ENCODE measurements at places on chromosomes 6 and 20.

DNA sequence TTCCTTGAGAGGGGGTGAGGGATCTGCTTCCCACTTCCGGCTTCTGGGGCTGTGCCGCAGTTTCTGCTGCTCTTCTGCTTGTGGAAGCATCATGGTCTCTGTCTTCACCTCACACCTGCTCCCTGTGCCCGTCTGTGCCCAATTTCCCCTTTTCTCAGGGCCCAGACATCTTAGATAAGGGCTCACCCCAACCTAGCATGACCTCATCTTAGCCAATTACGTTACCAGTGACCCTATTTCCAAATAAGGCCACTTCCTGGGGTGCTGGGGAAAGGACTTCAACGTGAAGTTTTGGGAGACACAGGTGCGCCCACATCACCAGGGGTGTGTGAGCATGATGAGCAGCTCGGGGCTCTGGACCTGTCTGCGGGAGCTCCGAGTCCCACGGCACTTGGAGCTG, 20.7 kb upstream of the RBBP8NL start:
- DNase-seq: no peak

DNA sequence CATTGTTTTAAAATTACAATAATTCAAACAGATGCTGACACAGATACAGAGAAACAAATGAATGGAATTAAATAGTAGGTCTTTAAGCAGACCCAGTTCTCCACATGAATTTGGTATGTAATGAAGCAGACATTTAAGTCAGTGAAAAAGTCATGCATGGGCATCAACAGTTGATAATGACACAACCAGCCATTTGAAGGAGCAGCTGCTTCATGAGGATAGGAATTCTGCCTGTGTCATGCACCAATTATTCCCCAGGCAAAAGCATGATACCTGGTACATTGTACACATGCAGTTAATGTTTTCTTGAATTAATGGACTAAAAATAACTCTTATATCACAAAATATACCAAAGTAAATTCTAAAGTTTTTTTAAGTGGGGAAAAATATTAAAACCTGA, 11.2 kb upstream of the HEY2 start:
- DNase-seq: no peak

DNA sequence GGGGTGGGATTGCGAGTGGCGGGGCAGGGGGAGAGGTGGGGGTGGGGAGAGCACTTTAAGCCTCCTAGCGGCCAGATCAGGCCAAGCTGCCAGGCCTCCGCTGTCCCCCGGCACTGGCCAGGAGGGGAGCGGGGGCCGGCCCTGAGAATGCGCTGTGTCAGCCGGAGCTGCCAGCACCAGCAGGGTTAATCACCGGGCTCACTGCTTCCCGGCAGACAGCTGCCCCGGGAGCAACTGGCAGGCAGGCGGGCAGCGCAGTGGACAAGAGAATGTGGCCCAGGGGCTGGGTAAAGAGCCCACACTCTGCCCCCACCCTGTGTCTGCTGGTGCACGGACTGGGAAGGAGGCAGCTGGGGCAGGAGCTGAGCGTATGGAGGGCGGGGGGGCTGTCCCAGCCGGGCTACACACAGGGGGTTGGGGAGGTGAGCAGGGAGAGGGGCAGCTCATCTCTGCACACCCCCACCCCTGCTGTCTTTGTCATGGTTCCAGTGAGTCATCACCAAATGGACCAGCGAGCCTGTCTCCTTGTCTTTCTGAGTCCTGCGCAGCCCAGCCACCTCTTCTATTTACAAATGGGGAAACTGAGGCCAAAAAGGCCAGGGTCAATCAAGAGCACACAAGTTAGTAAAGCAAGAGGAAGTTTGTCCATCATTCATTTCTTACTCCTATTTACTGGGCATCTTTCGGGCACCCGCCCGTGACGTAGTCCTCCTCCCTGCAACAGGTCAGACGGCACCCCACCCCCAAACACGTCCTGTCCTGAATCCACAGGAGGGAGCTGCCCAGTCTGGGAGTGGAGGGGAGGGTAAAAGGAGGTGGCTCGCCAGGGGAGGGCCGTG, 2.1 kb upstream of the LAMA5 start:
- DNase-seq: no peak

- DNase-seq: no peak
These were observed 160.7 kb downstream of the FOXC1 start for GRCh38 chr6:1770435-1770843.

- DNase-seq: no peak
These were observed 78.7 kb downstream of the NCOA7 start for GRCh38 chr6:125869427-125869826.

- DNase-seq: no peak
These were observed 10.3 kb upstream of the MYB start for GRCh38 chr6:135170849-135171248.

DNA sequence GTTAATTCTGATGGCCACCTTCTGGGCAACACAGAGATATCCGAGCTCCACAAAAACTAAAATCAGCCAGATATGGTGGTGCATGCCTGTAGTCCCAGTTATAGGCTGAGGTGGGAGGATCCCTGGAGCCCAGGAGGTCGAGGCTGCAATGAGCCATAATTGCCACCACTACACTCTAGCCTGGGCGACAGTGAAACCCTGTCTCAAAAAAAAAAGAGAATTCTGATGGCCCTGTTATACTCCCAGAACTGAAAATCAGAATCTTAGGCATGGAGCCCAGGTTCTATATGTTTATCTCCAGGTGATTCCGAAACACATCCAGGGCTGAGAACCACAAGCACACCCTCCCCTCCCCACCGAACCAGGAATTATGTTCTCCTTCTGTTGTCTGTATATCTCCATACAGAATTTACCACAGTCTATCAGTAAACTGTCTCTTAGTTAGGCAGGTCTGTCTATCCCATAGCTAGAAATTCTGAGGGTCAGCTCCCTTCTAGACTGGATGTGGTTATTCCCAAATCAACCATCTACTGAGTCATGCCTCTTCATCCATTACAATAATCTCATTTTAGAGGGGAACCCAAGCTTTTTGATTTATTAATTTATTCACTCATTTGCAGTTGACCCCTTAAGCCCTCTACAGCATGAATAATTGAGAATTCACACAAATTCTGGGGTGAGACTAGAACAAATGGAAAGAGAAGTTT, 24.8 kb upstream of the CCND3 start:
- no peak for DNase-seq

DNA sequence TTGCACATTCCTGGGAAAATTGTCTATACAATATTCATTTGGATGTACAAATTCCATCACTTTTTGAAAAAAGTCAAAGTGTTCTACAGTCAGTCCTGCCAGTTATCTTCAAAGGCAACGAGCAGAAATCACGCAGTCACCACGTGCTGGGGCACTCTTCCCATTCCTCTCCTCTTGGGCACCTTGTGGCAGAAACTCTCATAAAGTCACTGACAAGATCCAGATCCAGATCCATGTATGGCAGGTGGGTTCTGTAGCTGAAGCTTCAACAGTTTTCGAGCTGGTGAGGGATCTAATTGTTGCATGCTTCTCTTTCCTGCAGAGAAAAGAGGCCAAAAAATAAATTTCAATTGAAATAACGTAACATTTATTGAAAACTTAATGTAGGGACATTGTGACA, 6.7 kb upstream of the NDRG3 start:
- DNase-seq: no peak

GRCh38 chr6:105135056-105135455, 44.8 kb downstream of the POPDC3 start:
- DNase-seq: peak; percentile 2

- no peak for DNase-seq
These were observed 1373.5 kb downstream of the GRIK2 start for GRCh38 chr6:102766963-102767362.

DNA sequence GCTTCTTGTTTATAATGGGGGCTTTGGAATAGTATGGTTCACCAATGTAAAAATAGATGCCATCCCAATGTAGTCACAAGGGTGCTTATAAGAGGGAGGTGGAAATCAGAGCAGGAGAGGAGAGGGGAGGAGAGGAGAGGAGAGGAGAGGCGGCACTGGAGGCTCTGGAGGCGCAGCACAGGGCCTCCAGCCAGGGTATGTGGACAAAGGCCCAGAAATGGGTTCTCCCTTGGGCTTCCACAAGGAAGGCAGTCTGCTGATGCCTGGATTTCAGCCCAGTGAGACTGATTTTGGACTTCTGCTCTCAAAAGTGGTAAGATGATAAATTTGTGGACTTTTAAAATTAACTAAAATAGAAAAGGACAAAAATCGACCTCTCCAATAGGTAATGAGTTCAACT, 116.8 kb downstream of the RNASET2 start:
- DNase-seq: no peak

GRCh38 chr6:149024361-149024760, 277.5 kb downstream of the UST start:
- no peak for DNase-seq

DNA sequence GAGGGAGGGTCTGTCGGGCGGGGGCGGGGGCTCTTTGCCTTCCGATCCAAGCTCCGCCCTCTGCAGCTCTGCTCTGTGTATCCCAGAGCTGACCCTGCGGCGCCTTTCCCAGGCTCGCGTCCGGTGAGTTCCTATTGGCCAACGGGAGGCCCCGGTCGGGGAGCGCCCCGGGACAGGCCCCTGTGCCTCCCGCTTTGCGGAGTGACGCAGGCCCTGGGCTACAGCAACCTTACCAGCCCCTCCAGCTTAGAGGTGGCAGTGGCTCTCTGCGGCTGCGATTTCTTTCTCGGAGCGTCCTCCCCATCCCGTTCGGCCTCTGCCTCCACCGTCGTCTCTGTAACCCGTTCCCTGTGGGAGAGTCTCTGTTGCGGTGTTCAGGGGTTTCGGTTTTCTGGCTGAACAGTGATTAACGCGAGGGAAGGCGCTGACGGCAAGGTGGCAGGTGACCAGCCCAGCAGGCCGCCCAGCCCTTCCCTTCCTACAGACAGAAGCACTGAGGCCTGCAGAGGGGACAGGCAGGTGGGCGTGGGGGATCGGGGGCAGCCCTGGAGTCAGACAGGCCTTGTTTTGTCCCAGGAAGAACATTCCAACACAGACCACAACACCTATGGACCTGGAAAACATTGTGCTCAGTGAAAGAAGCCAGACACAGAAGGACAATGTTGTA, 18.1 kb upstream of the CEBPB start:
- peak; percentile 15 for DNase-seq

DNA sequence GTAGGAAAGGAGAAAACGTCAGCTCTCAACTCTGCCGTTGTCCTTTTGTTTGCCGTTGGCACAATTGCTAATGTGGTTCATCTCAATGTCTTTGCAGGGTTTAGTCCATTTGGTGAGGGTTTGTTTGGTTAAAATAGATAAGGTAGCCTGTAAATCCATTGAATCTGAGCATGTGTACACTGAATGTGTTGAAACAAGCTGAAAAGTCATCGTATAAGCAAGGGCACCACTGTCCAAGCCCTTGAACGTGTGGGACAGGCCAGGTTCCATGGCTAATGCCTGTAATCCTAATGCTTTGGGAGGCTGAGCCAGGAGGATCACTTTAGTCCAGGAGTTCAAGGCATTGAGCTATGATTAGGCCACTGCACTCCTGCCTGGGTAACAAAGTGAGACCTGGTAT, 224.7 kb upstream of the PLCB4 start:
- peak; percentile 8 for DNase-seq

DNA sequence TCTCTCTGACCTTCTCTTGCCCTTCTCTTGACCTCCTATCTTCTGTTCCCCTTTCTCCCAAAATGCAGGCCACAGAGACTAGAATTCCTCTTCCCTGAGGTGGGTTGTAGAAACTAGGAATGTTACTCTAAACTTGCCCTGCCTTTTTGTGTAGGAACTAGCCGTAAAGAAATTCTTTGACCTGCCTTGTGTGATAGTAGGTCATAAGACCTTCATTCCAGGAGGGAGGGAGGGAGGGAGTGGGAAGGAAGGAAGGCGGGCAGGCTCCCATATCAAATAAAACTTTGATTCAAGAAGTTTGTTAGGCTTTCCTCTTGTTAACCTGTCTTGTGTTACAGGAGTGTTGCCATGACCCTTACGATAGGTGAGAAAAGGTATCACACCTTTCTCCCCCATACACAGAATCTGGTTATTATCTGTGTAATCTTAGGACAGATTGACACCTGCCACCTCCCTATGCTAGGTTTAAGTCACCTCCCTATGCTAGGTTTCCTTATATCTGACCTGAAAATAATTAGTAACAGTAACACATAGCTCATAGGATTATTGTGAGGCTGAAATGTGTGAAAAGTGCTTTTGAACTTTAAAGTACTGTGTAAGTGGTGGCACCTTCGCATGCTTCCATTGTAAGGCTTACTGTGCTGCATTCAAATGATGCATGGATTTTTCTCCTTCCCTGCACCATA, 32.6 kb upstream of the FUCA2 start:
- DNase-seq: no peak

DNA sequence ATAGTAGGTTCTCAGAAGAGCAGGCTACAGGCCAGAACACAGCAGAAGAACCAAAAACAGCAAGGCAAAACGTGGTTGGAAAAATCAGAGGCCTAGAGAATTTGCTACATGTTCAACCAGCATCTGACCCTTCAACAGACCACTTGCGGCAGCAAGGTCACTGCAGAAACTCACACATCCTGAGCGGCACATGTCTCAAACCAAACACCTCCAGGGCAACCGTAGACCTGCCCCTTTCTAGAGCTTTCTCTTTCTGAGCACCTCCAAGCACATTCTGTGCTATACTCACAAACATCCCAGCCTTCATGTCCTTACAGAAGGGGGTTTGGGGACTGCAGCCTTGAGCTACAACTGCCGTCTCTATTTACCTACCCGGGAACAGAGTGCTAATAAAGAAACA, 52.6 kb downstream of the GFOD1 start:
- no peak for DNase-seq

DNA sequence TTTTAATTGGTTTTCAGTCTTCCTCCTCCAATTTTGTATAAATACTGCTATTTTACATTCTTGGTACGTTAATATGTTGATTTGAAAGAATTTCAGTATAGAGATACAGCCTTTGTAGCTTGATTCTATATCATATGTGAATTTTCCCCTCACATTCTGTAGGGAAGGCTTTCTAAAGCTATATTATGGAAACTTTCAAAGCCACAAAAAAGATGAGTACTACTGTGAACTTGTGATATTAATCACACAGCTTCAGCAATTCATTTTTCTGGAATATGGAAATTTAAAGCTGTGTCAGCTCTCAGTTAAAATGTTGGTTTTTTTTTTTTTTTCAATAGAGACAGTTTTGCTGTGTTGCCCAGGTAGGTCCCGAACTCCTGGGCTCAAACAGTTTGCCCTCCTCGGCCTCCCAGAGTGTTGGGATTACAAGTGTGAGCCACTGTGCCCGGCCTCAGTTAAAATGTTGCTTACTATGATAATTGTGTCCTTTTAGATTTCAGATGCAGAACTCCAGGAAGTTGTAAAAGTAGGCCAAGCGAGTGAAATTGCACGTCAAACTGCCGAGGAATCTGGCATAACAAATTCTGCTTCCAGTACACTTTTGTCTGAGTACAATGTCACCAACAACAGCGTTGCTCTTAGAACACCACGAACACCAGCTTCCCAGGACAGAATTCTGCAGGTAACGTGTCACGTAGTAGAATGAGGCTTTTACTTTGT, 20.6 kb downstream of the CDC5L start:
- no peak for DNase-seq

GRCh38 chr6:42618105-42618504, 54.3 kb downstream of the UBR2 start:
- DNase-seq: no peak

GRCh38 chr6:125827788-125828320, 37.1 kb downstream of the NCOA7 start:
- no peak for DNase-seq

All from DMS153 (cell line).